Amniotic epithelial cell (primary cell): ENCODE measurements at places on chromosomes 1 and 21.

GRCh38 chr1:25523542-25523941 lies 19.9 kb upstream of the LDLRAP1 start:
- DNase-seq = peak; percentile 40

- peak; percentile 91 for DNase-seq
Observed at GRCh38 chr1:147515045-147515869, 26.0 kb upstream of the BCL9 start.

DNA sequence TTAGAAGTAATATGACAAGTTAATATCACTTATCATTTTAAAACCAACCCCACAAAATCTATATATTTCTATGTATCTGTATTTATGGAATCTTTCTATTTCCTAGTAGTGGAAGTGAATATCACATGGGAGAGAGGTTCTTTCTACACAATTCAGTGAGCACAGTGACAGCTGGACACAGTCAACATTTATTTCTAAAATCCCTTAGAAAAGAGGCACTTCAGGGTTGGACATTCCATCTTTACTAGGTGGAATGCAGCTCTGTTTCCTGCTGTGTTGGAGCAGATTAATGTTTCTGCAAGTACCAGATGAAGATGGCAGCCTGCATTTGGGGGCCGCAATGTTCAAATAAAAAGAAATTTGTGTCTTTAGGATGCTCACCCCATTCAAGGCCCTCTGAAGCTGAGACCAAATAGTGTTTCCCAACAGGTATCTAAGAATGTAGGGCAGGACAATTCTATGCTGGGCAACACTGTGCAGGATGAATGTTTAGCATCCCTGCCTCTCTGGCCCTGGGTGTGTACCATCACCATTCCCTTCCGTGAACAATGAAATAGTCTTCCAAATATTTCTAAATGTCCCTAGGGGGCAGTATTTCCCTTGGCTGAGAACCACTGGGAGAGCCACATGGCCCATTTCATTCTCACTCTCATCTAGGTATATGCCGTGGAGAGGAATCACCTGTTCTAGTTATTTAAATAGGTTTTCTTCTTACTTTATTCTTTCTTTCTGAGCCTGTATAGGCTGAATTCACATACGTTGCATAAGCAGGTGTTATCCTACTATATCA lies 394.8 kb downstream of the PRDM2 start:
- DNase-seq = no peak

DNA sequence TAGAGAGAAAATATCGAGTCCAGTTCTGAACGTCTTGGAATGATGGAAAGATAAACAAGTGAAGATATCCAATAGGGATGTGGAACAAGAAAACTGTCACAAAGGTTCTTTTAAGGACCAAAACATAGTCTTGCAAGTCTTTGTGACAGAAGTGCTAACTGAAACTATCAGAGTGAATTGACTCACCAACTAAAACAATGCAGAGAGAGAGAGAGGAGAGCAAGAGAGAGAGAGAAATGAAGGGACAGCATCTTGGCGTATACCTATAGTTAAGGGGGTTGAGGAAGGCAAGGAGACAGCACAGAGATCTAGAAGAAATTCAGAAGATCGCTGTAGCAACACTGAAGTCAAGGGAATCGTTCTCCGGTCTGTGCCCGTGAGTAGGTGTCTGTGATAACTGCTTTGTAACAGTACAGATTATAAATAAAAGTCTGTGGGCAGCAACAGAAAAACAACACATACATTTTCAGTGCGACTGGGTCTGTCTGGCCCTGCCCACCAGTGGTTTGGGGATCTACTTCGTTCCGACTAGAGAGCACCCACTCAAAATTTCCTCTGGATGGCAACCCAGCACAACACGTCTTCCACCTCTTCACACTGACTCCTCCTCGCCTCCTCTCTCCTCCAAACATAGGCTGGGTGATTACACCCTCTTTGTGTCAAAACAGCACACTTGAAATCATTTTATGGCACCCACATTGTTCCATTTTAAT lies 4.8 kb upstream of the COA6 start:
- no peak for DNase-seq

GRCh38 chr1:151371370-151372057 lies 991 bp downstream of the SELENBP1 start:
- peak; percentile 67 for DNase-seq

- no peak for DNase-seq
Observed at GRCh38 chr1:29396438-29397255, 160.3 kb downstream of the PTPRU start.

DNA sequence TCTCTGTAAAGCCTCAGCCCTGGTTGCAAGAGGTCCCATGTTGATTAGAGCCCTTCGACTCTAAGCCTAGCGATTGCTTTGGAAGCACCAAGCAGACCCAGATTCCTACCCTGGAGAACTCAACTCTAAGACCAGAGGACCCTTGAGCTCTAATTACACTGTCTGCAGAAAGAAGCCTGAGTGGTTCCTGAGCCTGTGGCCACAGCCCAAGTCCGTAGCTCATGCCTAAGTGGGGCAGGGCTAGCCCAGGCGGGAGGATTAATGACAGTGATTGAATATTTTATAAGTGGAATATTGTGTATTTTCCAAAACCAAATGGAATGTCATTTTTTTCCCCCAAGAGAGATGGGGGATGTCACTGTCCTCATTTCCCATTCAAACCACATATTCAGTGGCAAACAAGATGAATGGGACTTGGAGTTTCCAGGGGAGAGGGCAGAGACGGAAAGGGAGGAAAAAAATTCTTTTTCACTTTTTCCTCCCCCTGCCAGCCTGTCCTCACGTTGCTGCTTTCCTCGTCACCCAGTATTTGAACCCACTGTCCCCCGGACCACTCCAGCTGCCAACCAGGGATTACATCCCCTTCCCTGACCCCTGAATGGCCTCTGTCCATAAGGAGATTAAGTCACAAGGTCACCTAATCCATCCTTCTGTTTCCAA lies 79.6 kb upstream of the CTTNBP2NL start:
- DNase-seq = no peak

DNA sequence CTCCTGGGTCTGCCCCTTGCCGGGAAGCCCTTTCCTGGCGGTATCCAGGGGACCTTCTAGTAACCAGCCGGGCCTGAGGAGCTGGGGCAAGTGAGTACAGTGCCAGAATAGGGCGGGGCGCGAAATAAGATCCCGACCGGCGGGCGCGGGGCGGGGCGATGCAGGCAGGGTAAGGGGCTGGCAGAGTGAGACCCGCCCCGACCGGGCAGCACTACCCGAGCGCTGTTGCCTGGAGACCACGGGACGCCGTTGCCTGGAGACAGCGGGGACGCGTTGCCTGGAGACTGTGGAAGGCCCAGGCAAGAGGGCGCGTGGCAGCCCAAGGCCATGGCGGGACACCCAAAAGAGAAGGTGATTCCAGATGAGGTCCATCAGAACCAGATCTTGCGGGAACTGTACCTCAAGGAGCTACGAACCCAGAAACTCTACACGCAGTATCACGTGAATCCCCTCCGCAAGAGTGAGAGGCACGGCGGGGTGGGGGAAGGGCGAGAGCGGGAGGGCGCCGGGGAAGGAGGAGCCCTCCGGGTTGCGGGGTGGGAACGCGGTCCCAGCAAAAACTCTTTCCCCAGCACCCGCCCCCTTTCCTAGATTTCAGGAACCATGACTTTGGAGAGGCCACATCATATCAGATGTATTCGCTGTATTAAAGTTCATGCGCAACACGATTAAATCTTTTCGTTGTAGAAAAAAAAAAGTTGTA lies 24.3 kb downstream of the EBNA1BP2 start:
- DNase-seq = peak; percentile 46

DNA sequence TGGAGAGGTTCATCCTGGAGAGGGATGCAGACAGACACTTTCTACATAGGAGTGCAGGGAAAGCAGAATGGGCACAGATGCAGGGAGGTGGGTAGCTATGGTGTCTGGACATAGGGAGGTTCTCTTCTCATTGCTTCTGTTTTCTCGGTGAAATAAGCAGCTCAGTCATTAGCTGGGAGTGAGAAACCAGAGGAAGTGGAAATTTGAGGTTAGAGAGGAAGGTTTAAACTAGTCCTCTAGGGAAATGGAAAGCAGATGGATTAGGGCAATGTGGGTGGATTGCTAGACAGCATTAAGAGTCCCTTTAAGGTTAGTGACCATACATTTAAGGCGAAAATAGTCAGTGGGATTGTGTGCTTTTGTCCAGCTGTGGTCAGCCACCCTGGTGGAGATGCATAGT lies 39.6 kb downstream of the MPZL1 start:
- no peak for DNase-seq

DNA sequence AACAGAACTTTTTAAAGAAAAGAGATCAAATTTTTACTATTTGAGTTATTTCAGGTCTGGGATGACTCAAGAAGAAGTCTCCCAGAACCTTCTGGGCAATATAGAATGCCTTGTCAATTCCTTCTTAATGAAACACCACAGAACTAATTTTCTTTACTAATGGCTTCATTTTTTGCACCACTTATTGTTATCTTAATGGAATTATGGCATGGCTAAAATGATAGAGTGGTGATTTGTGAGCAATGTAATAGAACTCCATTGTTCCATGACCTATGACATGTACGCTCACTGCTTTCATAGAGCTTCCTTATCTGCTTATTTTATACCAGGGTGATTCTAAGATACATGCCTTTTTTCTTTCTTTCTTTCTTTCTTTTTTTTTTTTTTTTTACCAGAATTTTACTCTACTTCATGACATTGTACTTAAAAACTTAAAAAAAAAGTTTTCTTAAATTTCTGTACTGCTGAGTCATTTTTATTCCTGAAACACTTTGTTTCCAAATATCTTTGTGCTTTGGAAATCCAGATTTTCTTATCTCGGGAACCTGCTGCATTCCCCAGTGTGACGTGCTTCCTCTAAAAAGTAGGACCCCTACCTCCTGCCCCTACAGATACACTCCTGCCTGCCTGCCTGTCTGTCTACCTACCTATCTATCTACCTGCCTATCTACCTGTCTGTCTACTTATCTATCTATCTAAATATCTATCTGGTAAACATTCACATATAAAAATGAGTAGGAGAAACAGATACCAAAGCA lies 284.9 kb downstream of the PBX1 start:
- DNase-seq = peak; percentile 57

DNA sequence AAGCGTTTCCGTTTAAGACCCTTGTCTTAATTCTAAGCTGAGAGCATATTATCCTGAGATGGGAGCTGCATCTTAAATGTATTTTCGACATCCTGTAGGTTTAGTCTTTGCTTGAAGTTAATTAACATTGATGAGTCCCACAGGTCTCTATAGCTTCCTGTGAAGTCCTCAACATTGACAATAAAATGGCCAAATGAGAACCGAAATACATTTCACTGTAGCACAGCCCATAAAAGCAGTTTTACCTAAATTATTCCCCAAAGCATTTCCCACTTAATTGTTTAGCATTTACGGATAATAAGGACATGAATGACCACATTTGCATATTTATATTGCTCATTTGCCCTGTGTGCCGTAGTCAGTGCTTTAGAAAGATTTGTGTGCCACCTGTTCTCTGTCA lies 116.4 kb downstream of the CRB1 start:
- DNase-seq = no peak

DNA sequence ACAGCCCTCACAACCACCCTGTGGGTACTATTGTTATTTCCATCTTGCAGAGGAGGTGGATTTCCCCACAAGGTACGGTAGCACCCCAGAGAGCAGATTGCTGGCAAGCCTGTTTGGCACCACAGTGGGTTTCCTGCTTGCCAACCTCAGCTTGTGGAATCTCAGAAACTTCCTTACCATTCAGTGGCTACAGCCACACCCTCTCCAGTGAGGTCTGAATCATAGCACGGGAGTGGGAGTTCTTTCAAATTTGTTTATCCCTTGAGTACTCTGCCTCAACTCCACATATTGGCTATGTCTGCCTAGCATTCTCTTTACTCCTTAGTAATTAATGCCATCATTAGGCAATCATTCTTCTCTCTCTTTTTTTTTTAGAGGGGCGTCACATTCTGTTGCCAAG lies 162.1 kb downstream of the PTPRU start:
- peak; percentile 24 for DNase-seq

DNA sequence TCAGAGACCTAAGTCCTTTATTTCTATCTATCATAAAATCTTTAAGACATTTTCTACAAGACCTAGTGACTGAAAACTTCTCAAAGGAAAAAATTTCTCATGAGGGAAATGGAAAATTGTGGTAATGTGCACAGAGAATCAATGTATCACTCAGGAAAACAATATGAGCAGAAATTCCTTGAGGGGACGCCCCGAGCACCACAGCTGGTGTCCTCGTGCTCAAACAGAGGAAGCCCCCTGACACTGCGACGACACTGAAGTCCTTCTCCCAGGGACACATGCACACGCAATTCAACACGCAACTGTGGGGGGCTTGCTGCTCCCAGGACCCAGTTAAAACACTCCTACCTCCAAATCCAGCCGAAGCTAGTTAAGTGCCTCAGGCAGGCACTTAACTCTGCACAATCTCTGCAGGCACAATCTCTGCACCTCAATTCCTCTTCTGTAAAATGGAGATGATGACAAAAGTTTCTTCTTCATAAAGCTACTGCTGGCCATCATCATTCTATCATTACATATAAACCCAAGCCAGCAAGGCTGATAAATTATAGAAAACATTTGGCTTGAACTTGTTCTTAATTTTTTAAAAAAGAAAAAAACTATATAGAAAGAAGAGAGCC lies 16.0 kb downstream of the ZBTB17 start:
- no peak for DNase-seq

GRCh38 chr1:179867493-179868330 lies 9.9 kb downstream of the TOR1AIP2 start:
- DNase-seq = peak; percentile 50

- peak; percentile 61 for DNase-seq
Observed at GRCh38 chr1:117696561-117696960, 90.7 kb downstream of the TENT5C start.

GRCh38 chr1:15401391-15402055 lies 8.2 kb upstream of the EFHD2 start:
- no peak for DNase-seq

GRCh38 chr1:12756768-12757413 lies 10.9 kb downstream of the CFAP107 start:
- no peak for DNase-seq

- DNase-seq = peak; percentile 55
Observed at GRCh38 chr1:17768651-17769241, 13.6 kb downstream of the ACTL8 start.

GRCh38 chr21:36788120-36788638 lies 89.3 kb downstream of the SIM2 start:
- DNase-seq = peak; percentile 76

DNA sequence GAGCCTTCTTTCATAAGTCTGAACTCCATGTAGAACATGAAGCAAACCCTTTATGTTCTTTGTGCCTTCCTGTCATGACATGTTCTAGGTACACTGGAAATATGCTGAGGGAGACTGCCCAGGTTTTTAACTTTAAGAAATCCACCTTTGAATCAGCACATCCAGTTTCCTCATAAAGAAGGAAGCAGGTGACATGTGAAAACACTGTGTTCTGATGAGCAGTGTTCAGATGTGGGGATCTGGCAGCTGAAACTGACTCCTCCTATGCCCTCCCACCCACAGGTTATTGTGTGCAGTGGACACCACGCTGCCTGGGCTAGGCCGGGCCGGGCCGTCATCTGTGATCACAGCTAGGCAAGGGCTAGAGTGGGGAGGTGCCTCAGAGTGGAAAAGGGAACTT lies 51.1 kb downstream of the CNN3 start:
- no peak for DNase-seq

GRCh38 chr1:110783292-110783918 lies 89.5 kb upstream of the CD53 start:
- DNase-seq = peak; percentile 49

GRCh38 chr1:8145545-8146202 lies 119.6 kb upstream of the ERRFI1 start:
- DNase-seq = peak; percentile 63

GRCh38 chr21:34623516-34623915 lies 8.6 kb upstream of the RCAN1 start:
- DNase-seq = no peak
